ENCODE measurements at places on chromosomes 1 and 21. TPM values are rescaled to one million over a fixed set of nuclear protein-coding genes. Genes with fewer than 3 reads are reported as not detected.
A peak's percentile ranks its signal among the peaks of the same experiment; 100 is the strongest.

DNA sequence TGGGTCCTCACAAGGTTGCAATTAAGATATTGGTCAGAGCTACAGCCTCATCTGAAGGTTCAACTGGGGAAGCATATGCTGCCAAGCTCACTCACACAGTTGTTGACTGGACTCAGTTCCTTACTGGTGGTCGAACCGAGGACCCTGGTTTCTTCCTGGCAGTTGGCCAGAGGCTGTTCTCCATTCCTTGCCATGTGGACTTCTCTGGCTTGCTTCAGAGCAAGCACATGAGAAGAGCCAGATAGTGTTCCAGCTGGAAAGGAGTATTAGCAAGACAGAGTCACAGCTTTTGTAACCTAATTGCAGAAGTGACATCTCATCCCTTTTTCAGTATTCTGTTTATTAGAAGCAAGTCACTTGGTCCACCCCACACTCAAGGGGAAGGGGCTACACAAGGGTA is 23.6 kb downstream of the POU2F1 start:
- no peaks in the 10 kb centered on the region for H3K36me3 ChIP-seq
- no peak overlapping the region for H3K27ac ChIP-seq
- no peaks in the 10 kb centered on the region for H3K4me1 ChIP-seq
- no peaks in the 10 kb centered on the region for H3K27me3 ChIP-seq

Gene MPL
- total RNA-seq = 0.47 TPM

DNA sequence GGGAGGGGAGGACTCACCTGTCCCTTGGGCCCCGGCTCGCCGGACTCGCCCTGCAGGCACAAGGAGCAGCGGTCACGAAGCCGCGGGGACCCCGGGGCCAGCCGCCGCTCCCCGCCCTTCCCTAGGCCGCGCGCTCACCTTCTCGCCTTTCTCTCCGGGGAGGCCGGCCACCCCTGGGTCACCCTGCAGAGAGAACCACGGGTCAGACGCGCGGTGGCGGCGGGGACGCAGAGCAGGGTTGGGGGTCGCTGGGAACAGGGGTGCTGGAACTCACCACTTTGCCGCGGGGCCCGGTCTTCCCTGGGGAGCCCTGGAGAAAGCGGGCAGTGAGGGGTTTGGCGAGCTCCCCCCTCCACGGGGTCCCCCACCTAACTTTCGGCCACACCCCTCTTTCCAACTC is 13.3 kb downstream of the COL9A2 start:
- peaks cover 7% of the 10 kb centered on the region for H3K4me1 ChIP-seq
- H3K27ac ChIP-seq = no peak overlapping the region
- no peak overlapping the region for H3K4me3 ChIP-seq
- no peak for DNase-seq

DNA sequence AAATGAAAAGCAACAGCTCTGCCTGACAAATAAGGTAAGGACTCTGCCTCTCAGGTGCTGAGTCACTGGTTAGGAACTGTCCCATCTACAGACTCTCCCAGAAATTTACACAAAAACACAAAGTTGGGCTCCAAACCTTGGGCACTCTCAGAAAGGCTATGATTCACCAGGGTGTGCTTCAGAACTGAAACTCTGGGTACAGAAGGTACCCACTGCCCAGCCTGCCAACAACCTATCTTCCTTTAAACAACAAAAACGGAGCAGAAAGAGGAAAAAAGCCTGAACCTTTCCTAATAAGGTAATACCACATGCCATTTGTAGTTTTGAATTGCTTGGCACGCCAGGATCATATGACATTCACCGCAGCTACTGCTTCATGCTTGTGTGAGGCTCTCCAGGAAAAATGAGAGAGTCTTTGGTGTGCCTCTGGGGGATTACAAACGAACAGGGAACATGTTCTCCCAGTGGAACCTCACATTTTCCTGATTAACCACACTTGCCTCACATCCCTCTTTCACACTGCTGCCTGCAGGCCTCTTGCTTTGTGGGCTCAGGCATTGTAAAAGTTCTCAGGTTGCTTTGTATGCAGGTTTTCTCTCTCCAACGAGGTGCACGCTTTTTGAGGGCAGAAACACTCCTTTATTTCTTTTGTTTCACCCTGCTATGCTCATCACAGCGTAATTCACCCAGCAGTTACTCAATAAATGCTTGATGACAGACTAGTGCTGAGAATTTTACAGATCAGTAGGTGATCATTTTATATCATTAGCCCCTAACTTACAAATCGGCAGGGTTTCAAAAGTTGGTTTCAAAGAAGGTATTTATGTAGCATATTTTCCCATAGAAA is 65.1 kb downstream of the GADD45A start:
- H3K36me3 ChIP-seq = no peaks in the 10 kb centered on the region
- H3K27me3 ChIP-seq = no peaks in the 10 kb centered on the region
- peak; percentile 48 for DNase-seq

Gene ZBED6
- 29.8 TPM for total RNA-seq

All from testis (tissue), 5 donors.